Fibroblast of upper back skin (primary cell): ENCODE measurements at places on chromosomes 6 and 20.

DNA sequence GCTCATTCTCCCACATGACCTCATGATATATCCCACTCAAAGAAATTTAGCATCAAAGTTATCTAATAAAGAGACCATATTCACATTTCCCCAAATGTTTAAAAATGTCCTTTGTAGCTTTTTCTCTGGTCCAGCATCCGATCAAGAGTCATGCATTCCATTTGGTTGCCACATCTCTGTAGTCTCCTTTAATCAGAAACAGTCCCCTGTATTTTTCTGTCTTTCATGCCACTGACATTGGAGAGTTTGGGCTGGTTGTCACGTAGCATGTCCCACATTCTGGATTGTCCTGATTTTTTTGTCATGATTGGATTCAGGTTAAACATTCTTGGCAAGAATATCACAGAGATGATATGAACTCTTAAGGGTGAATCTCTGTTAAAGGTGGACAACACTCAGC, 55.7 kb downstream of the SNX5 start:
- peak; percentile 78 for DNase-seq

GRCh38 chr6:53813801-53814200, 19.0 kb downstream of the LRRC1 start:
- DNase-seq = no peak

DNA sequence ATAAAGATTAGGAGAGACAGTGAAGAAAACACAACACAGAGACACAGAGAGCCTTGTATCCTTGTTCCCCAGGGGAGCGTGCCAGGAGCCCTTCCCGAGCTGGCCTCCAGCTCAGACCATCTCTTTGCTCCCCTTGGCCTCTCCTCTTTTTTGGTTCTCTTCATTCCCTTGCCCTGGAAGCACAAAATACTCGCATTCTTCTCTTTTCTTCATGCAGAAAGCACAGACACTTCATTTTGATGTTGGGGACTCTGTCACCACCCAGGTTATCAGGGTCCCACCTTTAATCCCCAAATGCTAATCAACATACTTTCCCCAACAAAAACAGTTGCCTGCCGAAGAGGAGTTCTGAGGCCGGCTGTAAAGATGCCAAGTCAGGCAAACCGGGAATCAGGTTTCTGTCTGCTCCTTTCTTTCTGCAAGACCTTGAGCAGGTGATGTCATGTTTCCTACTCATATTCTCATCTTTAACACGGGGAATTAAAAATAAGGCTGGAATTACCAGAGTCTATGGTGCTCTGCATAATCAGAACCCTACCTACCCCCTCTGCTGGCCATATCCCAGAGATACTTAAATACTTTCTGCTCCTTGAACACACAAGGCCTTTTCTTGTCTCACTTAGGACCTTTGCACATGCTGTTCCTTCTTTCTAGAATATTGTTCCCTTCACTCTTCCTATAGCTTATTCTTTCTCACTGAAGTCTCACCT, 21.7 kb downstream of the TGM6 start:
- peak; percentile 45 for DNase-seq

GRCh38 chr20:58349570-58349969, 39.5 kb upstream of the VAPB start:
- DNase-seq = peak; percentile 66

DNA sequence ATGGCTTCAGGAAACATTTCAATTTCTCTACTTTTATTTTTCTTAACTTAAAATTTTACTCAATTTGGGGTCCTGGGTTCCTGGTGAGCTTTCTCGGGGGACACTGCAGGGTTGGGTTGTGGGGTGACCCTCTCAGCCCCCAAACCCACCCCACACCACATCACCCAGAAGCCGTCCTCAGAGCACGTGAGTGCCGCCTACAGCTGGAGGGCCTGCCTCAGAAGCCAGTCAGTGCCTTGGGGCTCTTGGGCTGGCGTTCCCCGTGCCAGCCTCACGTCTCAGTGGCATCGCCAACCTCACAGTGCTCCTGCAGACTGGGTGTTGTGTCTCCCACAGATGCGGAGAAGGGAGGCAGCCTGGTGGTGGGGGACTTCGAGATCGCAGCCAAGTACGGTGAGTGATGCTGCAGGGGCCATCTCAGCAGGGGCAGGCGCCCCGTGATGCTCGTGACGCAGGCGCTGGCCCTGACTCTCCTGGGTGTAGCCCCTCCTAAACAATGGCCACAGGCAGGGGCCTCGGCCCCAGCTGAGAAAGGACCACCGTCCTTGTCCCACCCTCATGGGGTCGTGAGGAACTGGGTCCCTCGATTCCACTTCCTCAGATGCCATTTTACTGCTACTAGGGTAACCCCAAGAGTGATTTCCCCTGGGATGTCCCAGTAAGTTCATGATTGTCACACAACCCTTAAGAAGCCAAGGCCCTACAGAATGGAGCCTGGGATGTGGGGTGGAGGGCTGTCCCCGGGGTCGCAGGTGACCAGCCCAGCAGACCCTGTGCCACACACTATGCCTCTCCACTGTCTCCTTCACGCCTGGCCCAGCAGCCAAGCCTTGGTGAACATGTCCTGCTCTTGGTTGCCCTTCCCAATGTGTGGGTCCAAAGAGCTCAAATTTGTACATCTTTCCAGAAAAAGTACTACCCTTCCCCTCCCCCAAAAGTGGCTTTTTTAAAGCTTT, 23.8 kb upstream of the PYGB start:
- no peak for DNase-seq

DNA sequence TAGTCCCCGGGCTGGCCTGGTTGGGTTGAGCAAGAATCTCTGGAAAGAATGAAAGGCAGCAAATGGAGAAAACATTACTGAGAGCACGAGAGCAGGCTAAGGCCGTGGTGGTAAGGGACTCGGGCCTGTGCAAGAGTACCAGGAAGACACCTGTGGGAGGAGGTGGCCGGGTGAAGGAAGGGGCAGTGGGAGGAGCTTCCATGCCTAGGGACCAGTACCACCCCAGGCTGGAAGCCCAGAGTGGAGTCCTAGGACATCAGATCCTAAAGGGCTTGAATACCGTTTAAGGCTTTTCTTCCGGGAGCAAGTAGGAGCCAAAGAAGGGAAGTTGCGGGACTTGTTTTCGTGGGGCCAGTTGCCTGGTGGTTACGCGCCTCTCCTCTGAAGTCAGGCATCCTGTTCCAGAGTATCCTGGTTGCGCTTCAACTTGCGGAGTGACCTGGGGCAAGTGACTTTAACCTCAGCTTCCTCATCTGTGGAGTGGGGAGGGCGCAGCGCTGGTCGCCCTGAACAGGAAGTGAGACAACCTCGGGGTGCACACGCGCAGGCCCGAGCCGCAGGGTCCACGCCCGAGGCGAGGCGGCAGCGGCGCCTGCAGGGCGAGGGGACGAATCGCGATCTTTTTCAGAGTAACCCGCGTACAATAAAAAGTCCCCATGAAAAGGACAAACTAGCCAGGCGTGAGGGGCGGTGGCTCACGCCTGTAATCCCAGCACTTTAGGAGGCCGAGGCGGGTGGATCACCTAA, 1.1 kb upstream of the TPD52L2 start:
- DNase-seq = peak; percentile 66

DNA sequence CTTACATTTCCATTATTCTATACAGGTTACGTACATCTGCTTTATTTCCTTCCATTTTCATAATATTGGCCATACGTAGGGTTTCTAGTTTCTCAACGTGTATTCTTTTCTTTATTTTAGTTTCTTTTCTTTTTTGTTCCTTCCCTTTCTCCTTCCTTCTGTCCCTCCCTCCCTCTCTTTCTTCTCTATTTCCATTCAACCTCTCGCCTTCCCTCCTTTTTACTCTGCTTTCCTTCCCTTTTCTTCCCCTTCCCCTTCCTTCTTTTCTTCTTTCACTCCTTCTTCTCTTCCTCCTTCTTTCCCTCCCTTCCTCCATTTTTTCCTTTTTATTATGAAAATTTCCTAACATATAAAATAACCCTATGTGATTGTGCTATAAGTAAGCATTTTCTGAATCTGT, 8.7 kb upstream of the HLA-G start:
- DNase-seq = no peak

GRCh38 chr20:24965065-24965919, 16.2 kb downstream of the CST7 start:
- no peak for DNase-seq

DNA sequence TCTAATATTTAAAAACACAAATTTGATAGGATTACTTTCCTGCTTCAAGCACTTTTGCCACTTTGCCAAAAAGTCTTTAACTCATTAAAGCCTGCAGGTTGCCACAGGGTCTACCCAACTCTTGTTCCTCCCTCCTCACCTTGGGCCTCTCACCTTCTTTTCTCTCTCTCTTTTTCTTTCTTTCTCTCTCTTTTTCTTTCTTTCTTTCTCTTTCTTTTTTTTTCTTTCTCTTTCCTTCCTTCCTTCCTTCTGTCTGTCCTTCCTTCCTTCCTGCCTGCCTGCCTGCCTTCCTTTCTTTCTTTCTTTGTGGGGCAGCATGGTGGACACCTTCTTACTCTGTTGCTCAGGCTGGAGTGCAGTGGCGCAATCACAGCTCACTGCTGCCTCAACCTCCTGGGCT, 50.2 kb downstream of the C6orf52 start:
- no peak for DNase-seq

DNA sequence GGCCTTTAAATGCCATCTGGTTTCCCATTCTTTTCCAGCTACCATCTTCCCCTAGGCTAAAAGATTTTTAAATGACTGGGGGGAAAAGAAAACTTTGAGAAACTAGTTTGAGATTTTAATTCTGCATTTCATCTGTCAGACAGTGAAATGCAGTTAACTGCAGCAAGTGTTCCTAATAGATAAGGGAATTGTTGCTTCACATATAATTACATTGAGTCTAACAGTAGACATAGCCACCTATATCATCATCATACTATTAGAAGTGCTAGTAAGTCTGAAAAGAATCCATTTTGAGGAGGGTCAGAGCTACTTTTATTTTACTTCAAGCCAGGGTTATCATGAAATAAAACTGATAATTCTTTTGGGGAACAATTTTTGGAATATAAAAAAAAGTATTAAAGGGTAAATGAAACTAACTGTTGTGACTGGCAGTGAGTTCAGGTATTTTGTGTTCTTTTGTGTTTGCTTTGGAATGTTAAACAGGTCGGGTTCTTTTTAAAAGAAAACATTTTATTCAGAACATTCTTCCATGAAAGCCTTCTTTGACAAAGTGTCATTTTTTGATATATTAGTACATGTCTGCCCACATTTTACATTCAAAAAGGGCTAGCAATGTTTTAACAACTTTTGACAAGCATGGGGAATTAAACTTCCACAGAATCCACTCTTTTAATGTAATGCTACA, 170.1 kb downstream of the HS3ST5 start:
- DNase-seq = no peak

DNA sequence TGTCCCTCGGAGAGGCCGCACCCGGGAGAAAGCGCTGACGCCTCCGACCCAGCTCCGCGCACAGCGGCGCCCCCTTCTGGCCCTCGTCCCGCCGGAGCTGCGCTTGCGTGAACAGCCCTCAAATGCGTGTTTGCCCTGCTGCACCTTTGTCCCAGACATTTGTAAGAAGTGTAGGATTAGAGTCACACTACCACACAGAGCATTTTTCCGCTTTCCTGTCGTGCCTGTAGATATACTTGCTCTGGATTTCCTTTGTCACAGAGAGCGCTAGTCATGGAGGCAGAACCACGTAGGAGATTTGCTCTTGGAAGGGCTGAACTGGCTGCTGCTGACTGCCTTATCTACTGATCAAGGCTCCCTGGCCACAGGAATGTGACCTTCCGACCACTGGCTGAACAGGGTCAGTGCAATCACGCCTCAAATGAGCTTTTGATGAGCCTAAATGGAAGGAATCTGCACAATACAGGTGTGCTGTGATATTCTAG, 62.3 kb downstream of the PAX1 start:
- DNase-seq = no peak

GRCh38 chr20:47253872-47254271, 102.6 kb downstream of the ZMYND8 start:
- no peak for DNase-seq

DNA sequence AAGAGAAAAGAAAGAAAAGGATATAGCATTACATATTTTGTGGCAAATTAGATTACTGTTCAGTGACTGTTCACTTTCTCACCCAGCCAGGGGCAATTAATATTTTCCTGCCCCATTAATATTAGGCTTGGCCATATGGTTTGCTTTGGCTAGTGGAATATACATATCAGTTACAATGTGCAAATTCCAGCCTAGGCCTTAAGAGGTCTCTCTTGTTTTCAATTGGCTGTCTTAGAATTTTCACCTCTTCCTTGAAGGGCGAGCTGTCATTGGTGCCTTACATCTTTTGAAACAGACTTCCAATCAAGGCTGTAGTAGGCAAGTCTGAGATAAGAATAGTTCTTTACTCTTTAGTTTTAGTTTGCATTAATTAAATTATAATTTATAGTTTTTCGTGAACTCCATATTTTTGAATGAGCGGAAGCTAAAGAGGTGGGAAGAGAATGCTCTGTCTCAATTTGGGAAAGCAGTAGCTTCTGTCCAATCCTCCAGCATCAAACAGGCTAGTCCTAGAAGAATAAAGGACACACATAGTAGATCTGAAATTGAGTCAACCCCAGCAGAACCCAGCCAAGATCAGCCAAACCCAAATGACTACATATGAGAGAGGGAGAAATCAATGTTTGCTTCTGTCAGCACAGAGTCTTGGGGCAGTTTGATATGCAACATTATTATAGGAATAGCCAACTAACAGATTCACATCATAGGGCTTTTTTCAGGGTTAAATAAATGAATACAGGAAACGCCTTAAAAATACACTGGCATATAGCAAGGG, 6.3 kb upstream of the CSNK2A1 start:
- no peak for DNase-seq

DNA sequence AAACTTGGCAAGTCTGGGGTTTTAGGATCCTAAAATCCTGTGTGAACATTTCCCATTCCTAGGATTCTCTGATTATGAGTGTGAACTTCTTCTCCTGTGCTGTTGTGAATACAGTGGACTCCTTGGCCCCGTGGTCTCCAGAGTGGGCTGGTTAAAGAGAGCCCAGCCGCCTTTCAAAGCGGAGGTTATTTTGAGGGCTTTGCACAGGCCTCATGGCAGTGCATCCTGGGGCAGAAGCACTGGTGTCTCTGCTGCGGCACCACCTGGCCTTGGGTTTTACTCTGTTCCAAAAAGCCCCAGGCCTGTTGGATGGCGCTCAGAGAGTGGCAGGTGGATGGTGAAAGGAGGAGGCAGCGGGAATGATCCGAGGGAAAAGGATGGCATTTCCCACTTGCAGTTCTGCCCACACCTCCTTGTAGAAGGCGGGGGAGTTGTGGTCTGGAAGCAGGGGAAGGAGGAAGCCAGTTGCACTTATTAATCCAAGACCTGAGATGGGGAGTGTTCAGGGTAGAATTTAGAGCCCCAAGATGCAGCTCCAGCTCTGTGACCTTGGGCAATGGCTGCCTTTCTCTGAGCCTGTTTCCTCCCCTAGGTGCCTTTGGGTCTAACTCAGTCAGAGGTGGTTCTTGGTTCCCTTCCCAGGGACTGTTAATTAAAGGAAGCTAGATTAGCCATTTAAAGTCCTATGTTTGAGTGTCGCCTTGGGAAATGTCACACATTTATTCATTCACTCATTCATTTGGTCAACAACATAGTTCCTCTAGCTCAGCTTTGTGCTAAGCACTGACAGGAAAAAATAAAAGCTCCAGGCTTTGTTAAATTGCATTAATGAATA, 22.4 kb downstream of the MMP24 start:
- peak; percentile 34 for DNase-seq
